Daoy (cell line): ENCODE measurements at places on chromosomes 3 and 15.

- peak; percentile 33 for DNase-seq
These were observed at the start of gene PDZRN3 for GRCh38 chr3:73624821-73625665. PDZRN3 (minus strand) TSS chr3:73624941.

DNA sequence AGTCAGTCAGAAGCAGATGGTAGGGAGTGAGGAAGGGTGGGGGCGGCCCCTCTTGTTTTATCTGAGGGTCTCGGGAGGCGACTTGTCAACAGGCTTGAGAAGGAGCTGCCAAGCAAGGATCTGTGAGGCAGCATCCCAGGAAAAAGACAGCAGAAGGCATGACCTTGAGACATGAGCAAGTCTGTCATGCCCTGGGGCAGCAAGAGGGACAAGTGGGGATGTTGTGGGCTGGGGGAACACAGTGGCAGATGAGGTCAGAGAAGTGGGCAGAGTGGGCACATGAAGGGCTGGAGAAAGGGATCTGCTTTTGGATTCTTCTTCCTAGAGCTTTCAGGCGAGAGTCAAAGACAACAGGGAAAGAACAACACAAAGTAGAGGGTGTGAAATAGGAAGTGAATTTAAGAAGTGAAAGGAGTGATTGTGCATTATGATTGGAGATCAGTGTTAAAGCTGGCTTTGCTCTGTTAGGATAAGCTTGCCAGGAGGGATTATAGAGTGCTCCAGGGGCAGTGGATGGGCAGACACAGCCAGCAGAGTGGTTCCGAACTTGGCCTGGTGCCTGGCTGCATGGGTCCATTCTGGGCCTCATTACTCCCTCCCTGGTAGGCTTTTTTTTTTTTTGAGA lies 73.3 kb downstream of the USP13 start:
- no peak for DNase-seq

DNA sequence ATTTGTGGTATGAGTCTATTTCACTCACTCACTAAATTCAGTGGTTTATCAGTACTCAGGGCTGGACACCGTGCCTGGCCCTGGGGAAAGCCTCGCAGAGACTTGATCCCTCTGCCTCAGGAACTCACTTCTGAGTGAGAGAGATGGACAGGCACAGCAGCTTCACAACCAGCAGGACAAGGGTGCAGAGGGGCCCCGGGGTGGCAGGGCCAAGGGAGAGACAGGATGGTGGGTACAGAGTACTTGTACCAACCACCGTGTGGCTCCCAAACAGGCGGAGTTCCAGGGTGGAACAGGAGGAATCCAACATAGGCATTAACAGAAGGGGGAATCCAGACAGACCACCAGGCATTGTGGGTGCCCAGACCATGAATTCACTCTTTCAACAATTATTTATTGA lies 143.7 kb downstream of the MEGF11 start:
- no peak for DNase-seq

GRCh38 chr3:20316238-20316637 lies 130.2 kb upstream of the SGO1 start:
- DNase-seq: no peak

- peak; percentile 39 for DNase-seq
These were observed 37.0 kb upstream of the TNFAIP8L3 start for GRCh38 chr15:51131596-51132290.

DNA sequence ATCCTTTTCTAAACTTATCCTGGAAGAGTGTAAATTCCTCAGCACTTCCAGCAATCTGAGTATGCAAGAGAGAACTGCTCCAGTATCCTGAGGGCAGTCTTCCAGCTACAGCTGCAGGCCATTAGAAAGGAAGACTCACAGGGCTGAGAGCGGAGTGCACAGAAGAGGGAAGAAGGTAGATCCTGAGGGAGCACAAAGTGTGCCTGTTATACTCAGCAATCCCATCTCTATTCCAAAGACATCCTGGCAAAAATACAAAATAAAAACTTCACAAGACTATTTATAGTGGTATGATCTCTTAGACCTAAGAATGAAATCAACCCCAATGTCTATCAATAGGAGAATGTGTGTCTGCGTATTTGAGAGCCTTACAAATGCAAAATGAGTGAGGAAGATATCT lies 292.0 kb downstream of the ZIC1 start:
- DNase-seq: no peak

GRCh38 chr3:45730409-45731154 lies 41.4 kb downstream of the SACM1L start:
- no peak for DNase-seq

DNA sequence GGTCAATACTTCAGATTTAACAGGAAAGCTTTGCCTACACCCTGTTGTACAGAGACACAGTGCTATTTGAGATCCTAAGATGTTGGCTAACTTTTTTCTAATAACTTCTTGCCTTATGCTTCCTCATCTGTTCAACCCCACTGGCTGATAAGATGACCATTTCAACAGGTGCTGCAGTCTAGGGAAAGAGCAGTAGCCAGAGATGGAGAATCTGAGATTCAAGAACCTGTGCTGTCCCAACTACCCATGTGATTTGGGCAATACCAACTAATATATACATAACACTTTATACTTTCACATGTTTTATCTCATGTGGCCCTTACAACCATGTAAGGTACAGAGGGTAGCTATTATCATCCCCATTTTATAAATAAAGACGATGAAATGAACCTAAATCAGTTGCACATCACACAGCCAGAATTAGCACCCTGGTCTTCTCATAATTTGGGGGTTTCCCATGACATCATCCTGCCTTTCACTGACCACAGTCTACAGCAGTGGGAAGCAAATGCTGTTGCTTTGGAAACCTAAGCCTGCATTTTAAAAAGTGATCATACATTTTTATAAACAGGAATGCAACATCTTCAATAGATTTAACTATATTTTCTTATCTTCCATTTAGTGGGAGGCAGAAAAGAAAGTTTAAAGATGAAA lies 9.7 kb downstream of the TTC23 start:
- DNase-seq: peak; percentile 54

DNA sequence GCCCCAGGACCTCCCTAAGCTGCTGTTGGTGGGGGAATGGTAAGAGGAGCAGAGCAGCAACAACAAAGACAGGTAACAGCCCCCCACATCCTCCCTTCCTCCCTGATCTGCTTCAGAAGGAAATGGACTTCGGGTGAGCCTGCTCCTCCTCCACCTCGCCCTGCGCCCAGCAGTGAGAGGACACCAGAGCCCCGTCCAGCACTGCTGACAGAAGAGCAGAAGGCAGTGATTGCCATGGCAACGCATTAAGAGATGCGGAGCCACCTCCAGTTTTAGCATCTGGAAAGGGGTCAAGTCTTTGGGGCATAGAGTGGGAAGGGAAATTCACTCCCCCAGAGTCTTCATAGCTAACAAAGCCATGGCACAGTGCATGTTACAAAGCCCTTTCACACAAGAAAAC lies 77.6 kb upstream of the HRH1 start:
- DNase-seq: no peak

DNA sequence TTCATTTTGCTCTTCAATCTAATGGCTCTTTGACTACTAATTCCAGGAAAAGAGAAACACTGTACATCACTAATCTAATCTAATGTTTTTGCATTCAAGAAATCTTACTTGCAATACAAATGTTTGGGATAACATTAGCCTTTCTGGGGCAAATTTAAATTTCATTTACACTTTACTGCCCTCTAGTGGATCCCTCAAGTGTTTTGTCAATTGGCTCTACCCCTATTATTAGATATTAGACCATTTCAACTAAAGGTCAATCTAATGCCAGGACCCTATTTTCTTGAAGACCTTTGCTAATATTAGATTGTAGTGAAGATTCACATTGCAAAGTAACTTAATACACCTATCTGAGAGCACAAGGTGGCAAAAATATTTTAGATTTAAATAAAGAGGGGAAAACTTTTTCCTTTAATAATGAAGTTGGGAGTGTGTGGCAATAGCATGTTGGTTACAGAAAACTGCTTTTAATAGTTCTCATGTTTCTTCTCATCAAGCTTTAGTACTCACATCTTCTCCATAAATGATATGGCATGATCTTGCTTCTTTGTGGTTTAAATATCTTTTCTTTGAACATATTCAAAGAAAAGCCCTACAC lies 5.0 kb downstream of the C2CD4A start:
- peak; percentile 6 for DNase-seq

- DNase-seq: no peak
These were observed 1713.6 kb downstream of the SI start for GRCh38 chr3:163364717-163365116.

- DNase-seq: peak; percentile 92
These were observed 30.3 kb upstream of the TUBGCP5 start for GRCh38 chr15:23069496-23070166.

- no peak for DNase-seq
These were observed 75.9 kb downstream of the SCN5A start for GRCh38 chr3:38573556-38573955.

- no peak for DNase-seq
These were observed 83.6 kb downstream of the NSUN3 start for GRCh38 chr3:94146455-94146854.

GRCh38 chr3:185335799-185336198 lies 27.1 kb upstream of the MAP3K13 start:
- peak; percentile 76 for DNase-seq

GRCh38 chr3:156819842-156820691 lies 6.1 kb upstream of the LEKR1 start:
- DNase-seq: no peak

GRCh38 chr3:197028728-197029510 lies 698 bp downstream of the MELTF start:
- DNase-seq: no peak

DNA sequence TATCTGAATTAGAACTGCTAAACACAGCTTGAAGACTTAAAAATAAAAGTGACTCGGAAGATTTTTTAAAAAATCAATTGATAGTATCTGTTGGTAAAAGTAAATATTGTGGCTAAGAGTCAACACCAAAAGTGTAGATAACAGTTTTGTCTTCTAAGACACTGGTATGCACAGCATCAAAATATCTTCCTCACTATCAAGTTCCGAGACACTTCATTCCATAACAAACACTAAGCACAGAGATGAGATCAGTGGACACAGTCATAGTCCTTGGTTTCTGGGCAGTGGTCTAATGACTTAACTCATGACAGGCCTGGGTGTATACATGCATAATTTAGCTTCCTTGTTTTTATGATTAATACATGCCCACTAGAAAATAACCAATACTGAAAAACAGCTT lies 63.2 kb downstream of the PXYLP1 start:
- peak; percentile 76 for DNase-seq

- no peak for DNase-seq
These were observed 21.2 kb downstream of the ZDHHC23 start for GRCh38 chr3:113968986-113969385.

DNA sequence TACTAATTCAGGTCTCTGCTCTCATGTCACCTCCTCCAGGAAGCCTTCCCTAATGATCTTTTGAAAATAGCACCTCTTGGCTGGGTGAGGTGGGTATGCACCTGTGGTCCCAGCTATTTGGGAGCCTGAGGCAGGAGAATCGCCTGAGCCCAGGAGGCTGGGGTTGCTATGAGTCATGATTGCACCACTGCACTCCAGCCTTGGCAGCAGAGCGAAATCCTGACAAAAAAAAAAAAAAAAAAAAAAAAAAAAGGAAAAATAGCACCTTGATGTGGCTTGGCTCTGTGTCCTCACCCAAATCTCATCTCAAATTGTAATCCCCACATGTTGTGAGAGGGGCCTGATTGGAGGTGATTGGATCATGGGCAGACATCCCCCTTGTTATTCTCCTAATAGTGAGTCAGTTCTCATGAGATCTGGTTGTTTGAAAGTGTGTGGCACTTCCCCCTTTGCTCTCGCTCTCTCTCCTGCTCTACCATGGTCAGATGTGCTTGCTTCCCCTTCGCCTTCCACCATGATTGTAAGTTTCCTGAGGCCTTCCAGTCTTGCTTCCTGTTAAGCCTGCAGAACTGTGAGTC lies 11.2 kb upstream of the RNU6-1 start:
- peak; percentile 49 for DNase-seq

GRCh38 chr15:58980351-58980939 lies 7.0 kb upstream of the RNF111 start:
- no peak for DNase-seq

DNA sequence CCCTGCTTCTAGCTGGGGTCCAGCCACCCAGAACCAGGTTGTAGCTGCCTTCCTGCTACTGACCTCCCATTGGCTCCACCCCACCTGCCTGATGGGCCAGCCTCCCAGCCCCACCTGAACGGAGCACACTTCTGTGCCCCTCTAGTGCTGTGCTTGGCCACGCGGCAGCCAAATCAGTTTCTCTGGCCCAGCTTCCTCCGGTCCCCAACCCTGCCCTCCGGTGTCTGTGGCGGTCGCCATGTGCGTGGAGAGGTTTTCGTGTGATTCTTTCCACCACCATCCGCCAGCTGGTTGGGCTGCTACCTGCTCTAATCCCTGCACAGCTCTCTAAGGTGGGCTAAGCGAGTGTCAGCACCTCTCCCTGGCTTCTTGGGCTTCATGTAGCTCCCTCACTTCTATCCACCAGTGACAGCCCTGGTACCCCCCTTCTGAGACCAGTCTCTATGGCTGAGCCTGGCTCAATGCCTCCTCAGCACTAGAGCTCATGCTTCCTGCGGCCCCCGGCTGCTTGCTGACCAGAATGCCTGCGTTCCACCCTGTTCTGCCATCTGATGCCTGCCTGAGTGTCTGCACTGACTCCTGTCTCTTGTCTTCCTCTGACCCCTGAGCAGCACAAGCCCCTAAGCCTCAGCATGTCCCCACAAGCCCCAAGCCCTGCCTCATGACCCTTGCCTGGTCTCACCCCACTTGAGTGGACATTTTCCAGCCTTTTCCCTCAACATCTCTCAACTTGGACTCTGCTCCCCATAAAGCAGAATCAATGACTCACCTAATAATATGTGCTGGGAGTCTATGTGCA lies 23.2 kb upstream of the MAGEF1 start:
- DNase-seq: no peak

- DNase-seq: peak; percentile 88
These were observed 12.1 kb upstream of the CNBP start for GRCh38 chr3:129195731-129196256.

DNA sequence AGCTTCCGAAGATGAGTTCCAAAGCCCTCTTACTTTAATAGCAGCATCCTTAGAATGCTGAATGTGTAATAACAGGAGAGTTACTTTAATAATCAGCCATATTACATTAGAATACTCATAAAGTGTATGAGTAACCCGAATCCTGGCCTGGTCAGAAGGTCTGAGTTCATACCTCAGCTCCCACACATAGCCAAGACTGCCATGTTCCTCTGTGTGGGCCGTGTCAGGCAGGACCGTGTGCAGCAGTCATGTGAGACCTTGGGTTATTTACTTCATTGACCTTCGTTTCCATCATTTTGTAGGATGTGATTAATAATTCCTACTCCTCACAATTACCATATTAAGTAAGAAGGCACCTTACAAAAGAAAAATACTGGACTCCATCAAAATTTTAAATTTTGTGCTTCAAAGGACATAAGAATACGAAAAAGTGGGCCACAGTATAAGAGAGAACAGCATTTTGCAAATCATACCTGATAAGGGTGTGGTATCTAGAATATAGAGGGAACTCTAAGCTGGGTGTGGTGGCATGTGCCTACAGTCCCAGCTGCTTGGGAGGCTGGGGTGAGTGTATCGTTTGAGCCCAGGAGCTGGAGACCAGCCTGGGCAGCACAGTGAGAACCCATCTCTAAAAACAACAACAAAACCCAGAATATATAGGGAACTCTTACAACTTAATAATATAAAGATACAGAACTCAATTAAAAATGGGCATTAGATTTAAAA lies 163.4 kb downstream of the ATG7 start:
- DNase-seq: no peak
